ENCODE measurements at places on chromosomes 13 and 19.

- DNase-seq: no peak
Observed at GRCh38 chr13:60329221-60329923, 67.6 kb upstream of the TDRD3 start.

DNA sequence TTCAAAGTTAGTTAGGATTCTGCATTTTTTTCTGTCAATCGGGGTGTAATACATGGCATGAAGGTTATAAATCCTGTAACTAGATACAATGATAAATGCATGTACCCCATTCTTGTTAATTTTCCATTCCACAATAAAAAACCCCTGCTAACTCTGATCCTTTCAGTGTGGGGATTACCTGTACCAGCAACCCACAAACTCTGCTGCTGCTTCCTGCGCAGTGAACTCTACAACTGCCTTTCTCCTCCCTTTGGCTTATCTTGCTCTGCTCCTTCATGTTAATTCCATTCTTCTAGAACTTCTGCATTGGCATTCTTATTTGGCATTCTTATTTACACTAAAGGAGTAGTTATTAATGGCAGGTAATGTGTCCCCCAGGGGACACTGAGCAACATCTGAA is 273.1 kb downstream of the KLF12 start:
- DNase-seq: no peak

- DNase-seq: no peak
Observed at GRCh38 chr19:46452186-46452585, 19.2 kb downstream of the PNMA8A start.

GRCh38 chr19:58315580-58315979 is 10.4 kb downstream of the ERVK3-1 start:
- no peak for DNase-seq

GRCh38 chr13:77337159-77337558 is 10.3 kb upstream of the MYCBP2 start:
- DNase-seq: no peak

DNA sequence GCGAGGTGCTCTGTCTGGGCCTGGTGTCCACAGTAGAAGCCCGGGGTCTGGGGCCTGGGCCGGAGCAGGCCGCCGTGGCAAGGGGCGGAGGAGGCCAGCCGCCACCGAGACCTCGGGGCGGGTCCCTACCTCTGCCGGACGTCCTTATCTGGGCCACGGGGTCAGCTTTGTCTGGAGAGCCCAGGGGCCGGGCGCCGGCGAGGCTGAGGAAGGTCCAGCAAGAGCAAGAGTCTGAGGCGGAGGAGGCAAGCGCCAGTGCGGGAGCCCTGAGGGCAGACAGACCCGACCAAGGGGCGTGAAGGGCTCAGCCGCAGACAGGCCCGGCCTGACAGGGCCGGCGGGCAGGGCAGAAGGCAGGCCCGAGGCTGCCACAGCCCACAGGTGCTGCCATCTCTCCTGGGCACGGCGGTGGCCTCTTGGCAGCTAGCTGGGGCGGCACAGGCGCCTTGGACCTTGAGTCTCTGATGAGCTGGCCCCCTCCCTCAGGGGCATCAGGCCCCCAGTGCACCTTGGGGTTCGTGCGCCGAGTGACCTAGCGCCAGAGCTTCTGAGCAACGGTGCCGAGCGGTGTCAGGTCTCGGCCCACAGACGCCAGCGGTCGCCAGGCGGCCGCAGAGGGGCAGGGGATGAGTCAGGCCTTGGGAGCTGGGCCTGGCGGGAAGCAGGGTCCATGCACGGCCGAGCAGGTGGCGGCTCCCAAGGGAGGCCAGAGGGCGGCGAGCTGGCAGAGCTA is 19.1 kb upstream of the AKAP8 start:
- no peak for DNase-seq

GRCh38 chr13:48040896-48041295 is 3.4 kb downstream of the NUDT15 start:
- no peak for DNase-seq

DNA sequence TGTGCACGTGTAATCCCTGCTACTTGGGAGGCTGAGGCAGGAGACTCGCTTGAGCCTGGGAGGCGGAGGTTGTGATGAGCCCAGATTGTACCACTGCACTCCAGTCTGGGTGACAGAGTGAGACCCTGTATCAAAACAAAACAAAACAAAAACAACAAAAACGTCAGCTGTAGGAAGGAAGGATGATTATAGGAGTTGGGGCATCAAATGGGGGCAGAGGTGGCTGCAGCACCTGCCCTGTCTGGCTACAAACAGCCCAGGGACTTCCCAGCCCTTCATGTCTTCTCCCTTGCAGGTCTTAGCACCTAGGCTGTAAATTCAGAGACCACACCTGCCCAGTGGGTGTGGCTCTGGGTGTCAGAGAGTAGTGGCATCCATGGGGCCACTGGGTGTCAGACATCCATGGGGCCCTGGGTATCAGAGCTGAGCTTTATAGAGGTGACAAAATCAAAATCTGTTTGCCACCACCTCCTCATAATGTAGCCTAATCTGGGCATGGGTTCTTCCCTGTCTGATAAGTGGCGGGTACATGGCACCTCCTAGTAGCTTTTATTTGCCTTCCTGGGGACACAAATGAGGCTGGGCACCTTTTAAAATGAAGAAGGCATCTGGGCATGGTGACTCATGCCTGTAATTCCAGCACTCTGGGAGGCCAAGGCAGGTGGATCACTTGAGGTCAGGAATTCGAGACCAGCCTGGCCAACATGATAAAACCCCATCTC is 4.7 kb upstream of the B3GNT3 start:
- DNase-seq: no peak

- DNase-seq: no peak
Observed at GRCh38 chr19:42816894-42817293, 51.4 kb upstream of the PSG8 start.

- no peak for DNase-seq
Observed at GRCh38 chr19:7888145-7888825, at the start of gene LRRC8E. LRRC8E (plus strand) TSS chr19:7888510; CDS start chr19:7895604, 7,094 bp downstream.

- no peak for DNase-seq
Observed at GRCh38 chr19:30857388-30857787, 485.2 kb downstream of the ZNF536 start.

GRCh38 chr13:78131811-78132210 is 213.2 kb upstream of the EDNRB start:
- no peak for DNase-seq

- no peak for DNase-seq
Observed at GRCh38 chr13:94711561-94712286, 621 bp downstream of the SOX21 start.

- peak; percentile 33 for DNase-seq
Observed at GRCh38 chr19:17035842-17036424, 9.3 kb upstream of the CPAMD8 start.

- DNase-seq: no peak
Observed at GRCh38 chr13:98291658-98292057, 114.6 kb upstream of the RNF113B start.

All from left ventricle myocardium inferior (tissue), 1 donor.